ENCODE measurements at places on chromosomes 3 and 15.

GRCh38 chr3:150235799-150236198, 172.3 kb upstream of the TSC22D2 start:
- DNase-seq, result no peak

DNA sequence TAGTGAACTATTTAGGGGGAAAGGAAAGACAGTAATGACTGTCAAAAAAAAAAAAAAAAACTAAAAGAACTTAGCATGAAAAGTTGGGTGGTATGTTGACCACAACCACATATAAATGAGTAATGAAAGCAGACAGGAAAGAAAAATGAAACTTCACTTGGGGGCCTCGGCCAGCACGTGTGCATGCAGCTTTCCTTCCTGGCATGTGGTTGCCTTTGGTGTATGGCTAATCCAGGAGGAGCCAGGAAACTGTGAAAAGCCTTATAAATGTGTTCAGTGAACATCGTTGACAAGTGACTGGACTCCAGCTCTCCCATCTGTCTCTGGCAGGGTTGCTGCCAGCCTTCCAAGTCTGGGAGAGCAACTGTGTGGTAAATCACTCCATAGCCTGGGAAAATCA, 195.1 kb downstream of the DTWD1 start:
- DNase-seq, result no peak

- DNase-seq, result no peak
Observed at GRCh38 chr15:70670680-70671079, 92.7 kb downstream of the UACA start.

DNA sequence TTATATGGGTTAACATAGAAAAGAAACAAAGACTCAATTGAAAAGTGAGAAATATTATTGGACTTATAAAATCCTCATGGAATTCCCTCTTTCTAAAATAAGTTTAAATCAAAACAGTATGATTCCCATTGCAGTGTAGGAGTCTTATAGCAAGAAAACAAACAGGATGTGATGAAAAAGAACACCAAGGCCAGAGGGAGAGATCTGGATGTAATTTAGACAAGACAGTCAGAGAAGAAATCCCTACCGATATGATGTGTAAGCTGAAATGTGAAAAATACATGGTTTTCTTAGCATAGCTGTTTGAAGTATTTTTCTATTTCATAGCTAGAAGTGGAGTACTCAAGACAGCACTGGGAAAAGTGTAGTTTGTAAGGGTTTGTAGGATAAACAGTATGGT, 521.5 kb downstream of the RSL24D1 start:
- no peak for DNase-seq

Measured in activated CD4-positive, alpha-beta T cell treated with anti-CD3 and anti-CD28 coated beads, Interleukin-2, amount 50 U/mL, for 1 hour (primary cell).